ENCODE measurements at places on chromosomes 11 and 22.

GRCh38 chr22:46634011-46634699 is 14.0 kb downstream of the GRAMD4 start:
- DNase-seq = no peak

DNA sequence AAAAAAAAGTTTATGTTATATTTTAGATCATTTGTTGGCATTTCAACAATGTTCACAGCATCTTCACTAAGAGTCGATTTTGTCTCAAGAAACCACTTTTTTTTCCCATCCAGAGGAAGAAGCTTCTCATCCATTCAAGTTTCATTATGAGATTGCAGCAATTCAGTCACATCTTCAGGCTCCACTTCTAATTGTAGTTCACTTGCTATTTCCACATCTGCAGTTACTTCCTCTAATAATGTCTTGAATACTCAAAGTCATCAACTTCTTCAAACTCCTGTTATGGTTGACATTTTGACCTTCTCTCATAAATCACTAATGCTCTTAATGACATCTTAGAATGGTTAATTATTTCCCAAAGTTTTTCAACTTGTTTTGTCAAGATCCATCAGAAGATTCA is 61.3 kb upstream of the CHORDC1 start:
- no peak for DNase-seq

- DNase-seq = no peak
Measured at GRCh38 chr22:20808844-20809243, 34.9 kb downstream of the SERPIND1 start.

DNA sequence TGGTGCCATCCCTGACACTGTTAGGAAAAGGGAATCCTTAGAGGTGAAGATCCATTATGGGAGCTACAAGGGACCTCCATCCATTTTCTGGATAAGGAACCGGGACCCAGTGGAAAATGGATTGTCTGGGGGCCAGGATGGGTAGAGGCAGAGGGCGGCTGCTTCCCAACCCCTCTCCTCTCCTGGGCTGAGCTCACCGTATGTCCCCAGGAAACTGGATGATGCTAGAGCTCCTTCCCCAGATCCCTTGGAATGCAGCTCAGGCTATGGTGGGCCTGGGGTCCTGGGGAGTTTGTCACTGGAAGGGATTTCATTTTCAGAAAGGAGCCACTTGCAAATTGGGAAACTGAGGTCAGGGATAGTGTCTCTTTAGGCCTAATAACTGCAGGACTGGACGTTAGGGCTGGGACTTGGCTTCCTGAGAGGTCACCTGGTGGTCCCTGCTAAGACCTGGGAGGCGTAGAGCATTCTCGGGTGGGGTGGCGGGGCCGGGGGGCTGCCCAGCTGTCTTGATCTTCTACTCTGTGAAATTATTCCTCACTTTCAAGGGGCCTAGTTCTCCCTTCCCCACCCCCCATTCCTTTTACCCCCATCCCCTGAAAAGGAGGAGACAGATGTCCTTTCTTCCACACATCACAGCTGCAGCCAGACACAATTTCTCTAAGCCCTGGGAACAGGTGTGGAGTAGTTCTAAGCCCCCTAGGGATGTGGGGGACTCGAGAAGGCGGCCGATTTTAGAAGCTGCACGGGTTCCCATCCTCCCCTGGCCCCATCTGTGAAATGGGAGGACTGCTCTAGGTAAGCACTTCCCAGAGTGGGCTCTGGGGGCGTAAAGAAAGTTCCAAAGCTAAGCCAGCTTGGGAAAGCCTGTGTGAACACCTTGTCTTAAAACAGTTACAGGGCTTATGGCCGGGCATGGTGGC is 99.8 kb downstream of the PKNOX2 start:
- no peak for DNase-seq

DNA sequence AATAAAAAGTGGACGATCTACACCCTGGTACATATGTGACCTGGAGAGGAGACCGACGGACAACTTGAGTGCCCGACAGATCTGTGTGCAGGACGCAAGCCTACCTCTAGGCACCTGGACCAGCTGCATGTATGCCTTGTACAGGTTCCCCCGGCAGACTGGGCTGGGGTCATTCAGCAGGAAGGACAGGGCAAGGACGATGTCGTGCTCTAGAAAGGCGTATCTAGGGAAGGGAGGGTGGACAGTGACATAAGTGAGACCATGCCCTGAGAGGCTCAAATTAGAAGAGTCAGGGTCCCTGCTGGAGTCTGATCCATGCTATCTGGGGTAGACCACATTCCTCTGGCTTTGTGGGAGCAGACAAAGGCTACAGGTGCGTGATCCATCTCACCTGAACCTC is 7.9 kb downstream of the RSPH14 start:
- no peak for DNase-seq

GRCh38 chr22:49156662-49157285 is 670.9 kb downstream of the BRD1 start:
- DNase-seq = no peak

GRCh38 chr22:44080936-44081861 is 57.1 kb downstream of the PARVB start:
- peak; percentile 56 for DNase-seq

DNA sequence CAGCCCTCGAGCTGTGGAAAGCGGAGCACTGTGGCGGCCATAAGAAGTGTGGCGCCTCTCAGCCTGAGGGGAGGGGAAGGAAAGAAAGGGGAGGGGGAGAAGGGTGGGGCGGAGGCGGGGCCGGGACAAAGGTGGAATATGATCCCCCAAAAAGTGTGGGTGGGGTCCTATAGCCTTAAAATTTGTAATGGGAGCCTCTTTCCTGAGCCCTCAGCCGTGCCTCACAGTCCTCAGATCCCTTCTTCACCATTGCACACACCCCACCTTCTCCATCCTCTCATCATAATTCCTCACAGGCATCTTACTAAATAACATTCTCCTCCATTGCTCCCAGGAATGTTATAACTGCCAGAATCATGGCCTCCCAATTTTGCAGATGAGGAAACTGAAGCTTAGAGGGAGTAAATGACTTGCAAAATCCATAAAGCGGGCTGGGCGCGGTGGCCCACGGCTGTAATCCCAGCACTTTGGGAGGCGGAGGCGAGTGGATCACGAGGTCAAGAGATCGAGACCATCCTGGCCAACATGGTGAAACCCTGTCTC is 600 bp upstream of the RAB6A start:
- no peak for DNase-seq

DNA sequence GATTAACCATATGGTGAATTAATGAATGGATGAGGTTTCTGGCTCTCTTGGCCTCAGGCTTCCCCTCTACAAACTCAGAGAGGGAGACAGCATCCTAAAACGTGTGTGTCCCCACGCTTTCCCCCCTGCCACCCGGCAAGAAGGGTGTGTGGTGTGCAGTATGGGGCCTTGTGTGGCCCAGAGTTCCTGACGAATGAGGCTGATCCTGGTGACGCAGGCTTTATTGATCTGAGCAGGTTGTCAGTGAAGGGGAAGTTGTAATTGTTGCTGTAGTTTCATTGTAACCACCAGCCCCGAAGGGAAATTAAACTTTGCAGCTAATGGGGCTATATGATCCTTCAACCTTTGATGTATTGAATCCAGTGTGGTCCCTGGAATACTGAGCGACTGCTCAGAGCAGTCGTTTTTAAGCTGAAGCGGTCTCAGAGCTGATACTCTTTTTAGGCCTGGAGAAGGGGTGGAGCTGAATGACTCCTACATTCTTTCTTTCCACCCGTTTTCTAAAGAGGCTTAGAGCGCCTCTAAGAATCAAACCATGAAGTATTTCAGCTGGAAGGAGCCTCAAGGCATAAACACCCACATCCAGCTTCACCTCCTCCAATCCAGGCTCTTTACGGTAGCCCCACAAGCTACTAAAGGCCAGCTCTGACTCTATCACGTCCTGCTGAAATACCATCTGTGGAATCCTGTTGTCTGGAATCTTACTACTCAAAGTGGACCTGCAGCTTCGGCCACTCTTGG is 284.7 kb downstream of the MIAT start:
- DNase-seq = no peak

GRCh38 chr11:113873236-113873626 is 2.1 kb downstream of the USP28 start:
- no peak for DNase-seq

GRCh38 chr11:44529895-44530412 is 35.5 kb upstream of the CD82 start:
- DNase-seq = no peak

DNA sequence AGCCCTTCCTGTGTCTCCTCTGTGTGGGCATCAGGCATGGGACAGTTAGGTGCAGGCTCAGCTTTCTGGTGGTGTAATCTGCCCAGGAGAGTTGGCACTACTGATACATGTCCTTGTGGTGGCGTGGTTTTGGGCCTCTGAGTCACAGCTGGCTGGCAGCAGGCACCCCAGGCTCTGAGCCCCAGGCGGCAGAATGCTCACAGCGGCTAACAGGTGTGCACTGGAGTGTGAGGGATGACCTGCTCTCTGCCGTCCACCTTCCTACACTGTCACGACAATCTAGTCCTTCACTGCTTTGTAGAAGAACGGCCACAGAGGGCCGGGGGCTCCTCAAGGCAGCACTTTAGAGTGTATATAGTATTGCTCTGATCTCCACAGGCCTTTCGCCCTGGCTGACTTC is 100.3 kb upstream of the PITPNB start:
- DNase-seq = no peak

DNA sequence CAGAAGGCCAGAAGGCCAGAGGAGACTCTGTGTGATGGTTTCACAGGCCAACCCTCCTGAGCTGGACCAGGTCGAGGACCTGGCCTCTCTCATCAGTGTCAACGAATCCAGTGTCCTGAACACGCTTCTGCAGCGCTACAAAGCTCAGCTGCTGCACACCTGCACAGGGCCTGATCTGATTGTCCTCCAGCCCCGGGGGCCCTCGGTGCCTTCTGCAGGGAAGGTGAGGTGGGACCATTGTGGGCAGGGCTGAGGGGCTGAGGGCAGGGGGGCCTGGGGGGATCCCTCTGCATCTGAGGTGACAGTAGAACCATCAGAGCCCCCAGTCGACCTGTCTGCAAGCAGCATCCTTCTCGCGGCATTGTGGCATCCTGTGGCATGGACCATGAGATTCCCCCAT is 30.3 kb downstream of the MYO18B start:
- no peak for DNase-seq

GRCh38 chr22:22928666-22929380 is 41.2 kb downstream of the IGLL5 start:
- DNase-seq = no peak

GRCh38 chr11:92297567-92298553 is 73.2 kb downstream of the FAT3 start:
- DNase-seq = no peak
